Osteocyte (in vitro differentiated cells): ENCODE measurements at places on chromosomes 6 and 20. TPM values are rescaled to one million over a fixed set of nuclear protein-coding genes. Genes with fewer than 3 reads are reported as not detected.

NOTCH4 gene
- total RNA-seq = 0.83 and 1.5 TPM in 2 replicates

WFDC5 gene
- not detected in 2 replicates for total RNA-seq

ANKRD66 gene
- total RNA-seq = not detected in 2 replicates

OVOL2 gene
- total RNA-seq = not detected in 2 replicates

TBP gene
- 16.0 and 20.4 TPM in 2 replicates for total RNA-seq

C20orf141 gene
- total RNA-seq = not detected in 2 replicates

CYP21A2 gene
- 0.30 and 0.44 TPM in 2 replicates for total RNA-seq

SLC44A4 gene
- total RNA-seq = not detected in 2 replicates

TBXT gene
- total RNA-seq = not detected in 2 replicates

PPP1R14C gene
- 0.46 and 0.60 TPM in 2 replicates for total RNA-seq

PRRC2A gene
- 189 and 205 TPM in 2 replicates for total RNA-seq

TOP1 gene
- 50.2 and 51.1 TPM in 2 replicates for total RNA-seq

C6orf120 gene
- total RNA-seq = 32.3 and 33.1 TPM in 2 replicates

HEY2 gene
- 22.7 and 25.8 TPM in 2 replicates for total RNA-seq

IL20RA gene
- not detected in 2 replicates for total RNA-seq

ESR1 gene
- total RNA-seq = not detected in 2 replicates

C4B gene
- total RNA-seq = 10.5 and 11.8 TPM in 2 replicates

LAMA5 gene
- total RNA-seq = 201 and 204 TPM in 2 replicates

ELOVL2 gene
- total RNA-seq = 55.1 and 57.0 TPM in 2 replicates

RNF182 gene
- total RNA-seq = 9.8 and 11.0 TPM in 2 replicates

PTGIS gene
- 67.6 and 72.1 TPM in 2 replicates for total RNA-seq

PSMB1 gene
- 139 and 151 TPM in 2 replicates for total RNA-seq

BPIFB2 gene
- total RNA-seq = not detected in 2 replicates

EBF4 gene
- total RNA-seq = 9.8 and 12.8 TPM in 2 replicates

SCRT2 gene
- total RNA-seq = not detected in 2 replicates

TAGAP gene
- total RNA-seq = not detected in 2 replicates

CFAP206 gene
- 0.30 and 0.44 TPM in 2 replicates for total RNA-seq

FOXQ1 gene
- total RNA-seq = not detected in 2 replicates

SLC22A1 gene
- 1.0 and 1.5 TPM in 2 replicates for total RNA-seq

TCF19 gene
- total RNA-seq = 8.2 and 8.8 TPM in 2 replicates

DNMT3B gene
- 2.9 TPM in 2 replicates for total RNA-seq

EPHA7 gene
- 418 and 424 TPM in 2 replicates for total RNA-seq

ROS1 gene
- not detected in 2 replicates for total RNA-seq

CTAGE9 gene
- not detected in 2 replicates for total RNA-seq

CRISP2 gene
- total RNA-seq = not detected in 2 replicates

SUMO4 gene
- total RNA-seq = 1.5 and 2.9 TPM in 2 replicates

FAM83C gene
- total RNA-seq = not detected in 2 replicates

C6orf163 gene
- 3.8 and 5.1 TPM in 2 replicates for total RNA-seq

ZNF322 gene
- 30.6 and 33.8 TPM in 2 replicates for total RNA-seq

RBBP8NL gene
- total RNA-seq = not detected in 2 replicates

DLL1 gene
- 1.6 and 2.6 TPM in 2 replicates for total RNA-seq

TBC1D22B gene
- 13.5 and 13.8 TPM in 2 replicates for total RNA-seq

OXT gene
- not detected in 2 replicates for total RNA-seq

IFT52 gene
- total RNA-seq = 50.4 and 55.3 TPM in 2 replicates

NRSN2 gene
- 47.3 and 57.7 TPM in 2 replicates for total RNA-seq

PPP1R3G gene
- total RNA-seq = 0.29 and 0.40 TPM in 2 replicates

LIN28B gene
- 0.10 TPM in 1 of 2 replicates, not detected in the other for total RNA-seq

SMLR1 gene
- total RNA-seq = not detected in 2 replicates
